Substantia nigra (tissue), 51 donors: ENCODE measurements at places on chromosomes 11 and 22.

DNA sequence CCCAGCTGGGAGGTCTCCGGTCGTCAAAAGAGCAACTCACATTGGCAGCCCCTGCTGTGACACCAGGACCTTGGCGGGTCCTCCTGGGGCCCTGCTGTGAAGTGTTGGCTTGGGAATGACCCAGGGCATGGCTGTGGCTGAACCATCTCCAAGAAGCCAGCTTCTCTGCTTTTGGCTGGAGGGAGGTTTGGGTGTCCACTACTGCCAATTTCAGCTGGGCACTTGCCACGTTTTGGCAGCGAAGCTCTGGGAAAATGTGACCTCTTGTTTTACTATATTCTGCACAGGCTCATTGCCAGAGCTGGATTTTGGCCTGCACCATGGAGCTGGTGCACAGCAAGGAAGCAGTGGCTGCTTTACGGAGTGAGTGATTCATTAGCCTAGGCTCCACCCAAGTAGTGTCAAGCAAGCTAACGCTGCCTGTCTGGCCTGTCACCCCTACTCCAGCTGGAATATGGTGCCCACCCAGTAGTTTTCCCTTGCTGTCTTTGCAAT lies 24.3 kb upstream of the SMCO4 start:
- peak; percentile 20 for DNase-seq

DNA sequence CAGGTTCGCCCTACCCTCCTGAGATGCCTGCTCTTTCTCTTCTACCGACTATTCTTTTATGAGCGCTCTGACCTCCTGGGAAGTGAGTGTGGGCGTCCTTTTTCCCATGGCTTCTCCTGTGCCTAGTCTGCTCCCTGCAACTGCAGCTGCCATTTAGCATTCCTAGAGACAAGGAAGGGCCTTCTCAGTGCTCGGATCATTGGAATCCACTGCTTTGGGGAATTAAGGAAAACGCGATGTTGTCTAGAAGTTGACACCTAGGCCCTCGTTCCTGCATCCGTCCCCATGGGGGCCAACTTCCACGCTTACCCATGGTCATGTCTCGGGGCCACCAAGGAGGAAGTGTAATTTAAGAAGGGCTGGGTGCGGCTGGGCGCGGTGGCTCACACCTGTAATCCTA lies 95.4 kb downstream of the BCR start:
- no peak for DNase-seq

GRCh38 chr11:110433393-110434333 lies 3.9 kb downstream of the FDX1 start:
- DNase-seq: no peak

DNA sequence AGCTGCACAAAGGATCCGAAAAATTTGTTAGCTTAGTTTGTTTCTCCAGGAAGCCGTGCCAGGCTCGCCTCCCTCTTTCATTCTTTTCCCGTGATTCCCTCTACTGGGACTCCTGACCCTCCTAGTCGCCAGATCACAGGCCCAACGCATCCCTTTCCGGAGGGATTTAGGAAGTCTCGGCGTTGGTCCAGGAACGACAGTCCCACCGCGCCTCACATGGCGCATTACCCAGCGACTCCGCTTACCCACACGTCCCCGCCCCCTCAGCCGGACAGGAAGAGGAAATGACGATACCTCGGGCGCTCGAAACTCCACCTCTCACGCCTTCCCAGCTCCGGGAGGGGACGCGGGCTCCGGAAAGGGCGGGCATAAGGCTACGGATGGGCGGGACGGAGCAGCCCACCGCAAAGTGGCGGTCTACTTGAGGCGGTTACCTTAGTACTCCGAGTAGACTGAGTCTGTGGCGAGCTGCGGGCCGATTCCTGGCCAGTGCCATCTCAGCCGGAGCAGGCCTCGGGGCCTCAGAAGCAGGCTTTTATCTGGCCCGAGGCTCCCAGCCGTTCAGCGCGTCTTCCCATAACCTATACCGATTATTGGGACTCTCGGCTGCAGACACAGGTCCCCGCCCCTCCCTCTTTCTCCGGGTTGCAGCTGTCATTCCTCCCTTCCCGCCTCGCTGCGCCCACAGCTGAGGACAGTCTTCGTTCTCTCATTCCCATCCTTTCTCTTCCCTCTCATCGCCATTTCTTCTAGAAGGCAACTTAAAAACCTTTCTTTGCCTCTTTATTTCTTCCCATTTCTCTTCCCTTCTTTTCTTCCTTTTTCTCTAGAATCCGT lies at the start of gene CCDC15:
TSS of gene CCDC15 (plus strand) at position 450 of the 837 bp plus-strand sequence. CDS start 531 bp downstream, outside the sequence.
- peak; percentile 94 for DNase-seq

DNA sequence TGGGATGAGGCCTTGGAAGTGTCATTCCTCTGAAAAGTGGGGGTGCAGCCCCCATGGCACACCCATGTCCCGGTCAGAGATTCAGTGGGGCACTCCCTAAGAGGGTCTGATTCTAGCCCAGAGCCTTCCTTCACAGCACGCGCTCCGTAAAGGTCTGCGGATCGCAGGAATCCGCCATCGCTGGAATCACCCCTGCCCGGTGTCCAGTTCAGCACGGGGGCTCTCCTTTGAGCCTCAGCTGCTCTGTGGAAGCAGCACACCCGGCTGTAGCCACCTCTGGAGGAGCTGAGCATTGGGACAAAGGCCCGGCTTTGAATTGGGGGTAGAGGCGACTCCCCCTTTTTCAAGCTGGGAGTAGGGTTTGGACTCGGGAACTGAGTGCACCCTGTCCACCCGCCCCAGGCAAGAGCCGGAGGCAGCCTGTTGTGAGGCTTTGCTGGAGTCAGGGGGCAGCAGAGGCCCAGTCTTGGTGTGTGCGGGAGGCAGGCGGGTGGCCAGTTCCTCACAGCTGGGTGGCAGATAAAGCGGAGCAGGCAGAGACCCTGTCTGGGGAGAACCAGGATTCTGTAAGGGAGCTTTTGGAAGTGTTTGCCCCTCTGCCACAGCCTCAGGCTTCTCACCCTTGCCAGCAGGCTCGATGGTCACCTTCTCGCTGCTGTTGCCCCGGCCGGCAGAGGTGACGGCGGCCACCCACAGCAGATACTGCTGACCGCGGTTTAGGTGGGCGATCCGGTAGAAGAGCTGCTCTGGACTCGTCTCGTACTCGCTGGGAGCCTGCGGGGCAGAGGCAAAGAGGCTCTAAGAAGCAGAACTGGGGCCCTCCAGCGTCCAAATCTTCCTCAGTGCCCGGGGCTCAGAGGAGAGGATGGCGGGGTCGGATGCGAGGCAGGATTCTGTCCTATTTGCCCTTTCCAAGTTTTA lies 115.9 kb downstream of the CEP164 start:
- peak; percentile 25 for DNase-seq

- no peak for DNase-seq
Observed at GRCh38 chr11:11476971-11477645, 124.1 kb upstream of the CSNK2A3 start.

GRCh38 chr11:121578251-121578976 lies 125.6 kb upstream of the SORL1-AS1 start:
- DNase-seq: no peak

DNA sequence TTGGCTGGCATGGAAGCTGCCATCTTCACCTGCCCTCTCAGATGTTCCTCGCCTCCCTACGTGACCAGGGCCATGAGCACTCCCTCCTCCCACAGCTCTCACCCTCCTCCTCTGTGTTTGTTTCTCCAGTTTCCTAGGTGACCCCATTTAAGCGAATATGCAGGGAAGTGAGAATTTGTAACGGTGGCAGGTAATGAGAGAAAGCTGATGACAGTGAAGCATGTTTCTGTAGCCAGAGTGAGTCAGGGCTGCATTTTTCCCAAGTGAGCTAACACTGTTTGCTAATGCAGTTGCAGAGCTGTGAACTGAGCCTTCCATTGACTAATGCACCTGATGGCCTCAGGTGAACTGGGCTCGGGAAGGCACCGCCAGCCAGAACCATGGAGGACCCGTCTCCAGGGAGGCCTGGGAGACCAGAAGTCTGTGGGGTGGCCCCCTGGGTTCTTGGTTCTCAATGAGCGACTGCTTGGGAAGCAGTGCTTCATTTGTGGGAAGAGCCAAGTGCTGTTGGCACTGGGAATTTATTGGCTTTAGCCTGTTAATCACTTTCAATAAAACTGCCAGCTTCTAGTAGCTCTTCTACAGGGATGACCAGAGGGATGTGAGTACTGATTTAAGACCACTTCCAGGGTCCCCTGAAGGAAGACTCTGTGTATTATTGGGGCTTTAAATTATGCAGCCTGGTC lies 64.5 kb downstream of the BARX2 start:
- no peak for DNase-seq

DNA sequence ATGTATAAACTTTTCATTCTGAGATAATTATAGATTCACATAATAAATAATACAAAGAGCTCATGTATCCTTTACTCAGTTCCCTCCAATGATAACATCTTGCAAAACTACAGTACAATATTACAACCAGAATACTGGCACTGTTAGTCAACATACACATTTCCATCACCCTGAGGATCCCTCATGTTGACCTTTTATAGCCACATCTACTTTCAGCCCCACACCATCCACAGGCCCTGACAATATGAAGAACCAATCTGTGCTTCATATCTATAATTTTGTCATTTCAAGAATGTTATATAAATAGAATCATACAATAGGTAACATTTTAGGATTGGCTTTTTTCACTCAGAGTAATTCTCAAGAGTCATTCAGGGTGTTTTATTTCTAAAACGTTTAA lies 115.5 kb downstream of the MRTFA start:
- DNase-seq: no peak

- no peak for DNase-seq
Observed at GRCh38 chr11:41309111-41309522, 150.3 kb downstream of the LRRC4C start.

- no peak for DNase-seq
Observed at GRCh38 chr11:128549256-128549944, 38.0 kb downstream of the ETS1 start.

DNA sequence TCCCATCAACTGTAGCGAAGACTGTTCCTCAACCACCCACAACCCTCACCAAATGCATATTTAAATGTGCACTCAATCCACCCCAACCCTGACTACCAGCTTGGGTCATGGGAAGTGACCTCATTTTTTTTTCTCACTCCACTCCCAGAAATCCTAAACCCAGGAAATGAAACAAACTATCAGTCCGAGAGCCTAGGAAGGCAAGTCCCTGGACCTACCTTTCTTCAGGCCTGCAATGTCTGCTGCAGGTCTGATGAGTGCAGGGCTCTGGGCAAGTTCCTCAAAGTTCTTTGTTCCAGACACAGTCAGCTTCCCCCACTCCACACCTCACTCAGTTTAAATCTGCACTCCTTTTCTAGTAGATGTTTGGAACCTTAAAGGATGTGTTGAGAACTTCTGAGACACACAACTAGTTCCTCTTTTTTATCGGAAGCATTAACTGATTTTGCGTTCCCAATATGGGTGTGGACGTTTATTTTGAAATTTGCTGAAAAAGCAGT lies at the start of gene MS4A4E:
TSS of gene MS4A4E (minus strand) at position 398 of the 500 bp plus-strand sequence. CDS start 13,082 bp downstream, outside the sequence.
- DNase-seq: no peak

GRCh38 chr22:20268279-20269012 lies at the start of gene RTN4R:
TSS of gene RTN4R (minus strand) at chr22:20268318. CDS start at chr22:20268092, 226 bp downstream.
- DNase-seq: peak; percentile 2

DNA sequence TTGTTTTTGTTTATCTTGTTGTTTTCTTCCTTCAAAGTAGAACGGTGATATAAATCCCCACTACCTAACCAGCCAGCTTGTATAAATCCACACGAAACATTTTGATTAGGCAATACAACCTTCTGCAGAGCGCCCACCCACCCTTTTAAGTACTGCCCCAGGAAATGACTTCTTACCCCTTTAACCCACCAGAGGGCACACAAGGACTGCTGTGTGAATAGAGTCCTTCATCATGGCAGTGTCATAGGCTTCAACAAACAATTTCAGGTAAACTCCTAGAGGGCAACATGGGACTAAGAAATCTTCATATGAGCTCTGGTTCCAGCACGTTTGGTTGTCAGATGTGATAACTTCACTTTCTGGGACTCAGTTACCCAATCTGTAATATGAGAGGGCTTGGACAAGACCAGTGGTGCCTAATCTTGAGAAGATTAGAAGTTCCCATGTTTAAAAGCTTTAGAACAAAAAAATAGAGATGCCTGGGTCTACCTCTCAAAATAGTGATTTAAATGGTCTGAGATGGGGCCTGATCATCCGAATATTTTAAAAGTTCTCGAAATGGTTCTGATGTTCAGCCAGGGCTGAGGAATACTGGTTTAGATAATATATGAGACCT lies 56.1 kb downstream of the PIWIL4 start:
- DNase-seq: no peak

DNA sequence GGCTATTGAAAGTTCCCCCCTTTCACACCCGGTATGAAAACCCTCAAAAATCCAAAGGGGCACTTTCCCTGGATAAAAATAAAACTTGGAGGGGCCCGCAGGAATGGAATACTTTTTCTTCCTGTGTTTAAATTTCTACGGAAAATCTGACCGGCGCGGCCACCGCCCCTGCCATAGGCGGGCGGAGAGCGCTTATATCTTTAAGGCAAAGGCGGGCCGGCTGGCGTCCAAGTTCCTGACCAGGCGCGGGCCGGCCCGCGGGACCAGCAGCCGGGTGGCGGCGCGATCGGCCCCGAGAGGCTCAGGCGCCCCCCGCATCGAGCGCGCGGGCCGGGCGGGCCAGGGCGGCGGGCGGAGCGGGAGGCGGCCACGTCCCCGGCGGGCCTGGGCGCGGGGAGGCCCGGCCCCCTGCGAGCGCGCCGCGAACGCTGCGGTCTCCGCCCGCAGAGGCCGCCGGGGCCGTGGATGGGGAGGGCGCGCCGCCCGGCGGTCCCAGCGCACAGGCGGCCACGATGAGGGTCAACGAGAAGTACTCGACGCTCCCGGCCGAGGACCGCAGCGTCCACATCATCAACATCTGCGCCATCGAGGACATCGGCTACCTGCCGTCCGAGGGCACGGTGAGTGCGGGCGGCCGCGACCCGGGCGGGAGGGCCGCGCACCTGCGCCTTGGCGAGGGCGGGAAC lies at the start of gene ANO1:
TSS of gene ANO1 (plus strand) at position 223 of the 686 bp plus-strand sequence. CDS start at position 513, 290 bp downstream.
- DNase-seq: no peak

DNA sequence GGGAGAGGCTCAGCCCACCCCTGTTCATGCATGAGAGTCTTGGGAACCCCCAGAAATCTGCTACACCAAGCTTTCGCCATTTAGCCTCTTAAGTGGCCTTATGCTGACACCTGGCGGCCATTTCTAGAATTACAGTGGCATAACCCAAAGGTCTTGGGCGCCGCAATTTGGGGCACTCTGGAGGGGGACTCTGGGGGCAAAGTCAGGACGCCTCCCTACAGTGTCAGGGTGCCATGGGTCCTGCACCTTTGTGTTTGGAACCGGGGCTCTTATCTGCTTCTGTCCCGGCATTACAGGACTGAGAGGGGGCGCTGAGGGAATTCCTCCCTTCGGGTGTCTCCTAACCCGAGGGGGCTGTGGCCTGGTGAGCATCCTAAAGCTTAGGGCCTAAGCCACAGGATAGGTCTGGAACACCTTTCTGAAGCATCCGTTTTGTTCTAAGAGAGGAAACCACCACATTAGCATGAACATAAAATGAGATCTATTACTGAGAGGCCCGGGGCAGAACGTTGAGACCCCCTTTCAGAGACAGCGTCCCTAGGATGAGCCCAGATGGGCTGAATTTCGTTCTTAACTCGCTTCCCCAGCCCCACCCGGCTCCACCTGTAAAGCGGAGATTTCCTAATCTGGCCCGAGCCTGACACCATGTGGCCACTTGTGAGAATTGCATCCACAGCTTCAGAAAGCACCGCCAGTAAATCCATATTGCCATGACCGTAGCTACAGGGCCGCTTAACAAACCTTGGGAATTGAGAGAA lies 9.3 kb downstream of the INS start:
- DNase-seq: peak; percentile 71

GRCh38 chr11:3816673-3817072 lies 8.3 kb downstream of the PGAP2 start:
- no peak for DNase-seq

GRCh38 chr11:73412308-73412707 lies 36.1 kb downstream of the RELT start:
- DNase-seq: no peak

- no peak for DNase-seq
Observed at GRCh38 chr11:102117472-102118113, 7.3 kb downstream of the YAP1 start.
